ENCODE measurements at places on chromosomes 2 and 18.

DNA sequence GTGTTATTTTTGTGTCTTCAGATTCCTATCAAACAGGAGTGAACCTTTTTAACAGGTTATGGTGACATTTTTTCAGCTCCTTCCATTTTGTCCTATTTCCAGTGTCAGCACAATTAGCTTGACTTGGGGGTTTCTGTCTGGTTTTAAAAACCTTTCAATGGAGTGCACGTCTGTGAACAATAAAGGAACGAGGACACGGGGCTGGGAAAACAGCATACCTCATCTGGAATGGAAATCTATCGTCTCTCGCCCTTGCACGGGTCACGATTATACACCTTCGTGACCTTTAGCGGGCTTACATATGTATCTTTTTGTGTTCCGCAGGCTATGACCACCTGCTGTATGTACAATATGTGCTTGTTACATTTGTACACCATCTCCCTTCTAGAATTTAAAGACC lies 2.3 kb upstream of the ZNF532 start:
- DNase-seq, result no peak

DNA sequence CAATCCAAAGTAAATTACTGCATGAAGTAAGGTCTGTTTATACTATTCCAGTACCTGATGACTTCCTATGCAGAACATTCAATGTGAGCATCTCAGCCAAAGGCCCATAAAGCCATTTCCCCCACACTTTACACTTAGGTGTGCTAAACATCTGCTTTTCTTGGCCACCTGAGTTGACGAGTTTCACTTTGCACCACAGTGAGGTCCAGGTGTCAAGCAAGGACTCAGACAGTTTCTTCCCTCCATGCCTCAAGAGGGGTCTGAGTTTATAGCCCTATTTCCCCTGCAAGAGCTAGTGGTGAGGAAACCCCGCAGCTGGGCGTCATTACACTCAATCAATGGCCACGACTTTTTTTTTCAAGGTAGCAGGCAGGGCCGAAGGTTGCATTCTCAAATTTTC lies 107.7 kb downstream of the MREG start:
- no peak for DNase-seq

- DNase-seq, result no peak
Measured at GRCh38 chr2:61463769-61464475, 7.0 kb downstream of the USP34 start.

GRCh38 chr2:54029721-54030395 lies 59.1 kb upstream of the PSME4 start:
- DNase-seq, result no peak

DNA sequence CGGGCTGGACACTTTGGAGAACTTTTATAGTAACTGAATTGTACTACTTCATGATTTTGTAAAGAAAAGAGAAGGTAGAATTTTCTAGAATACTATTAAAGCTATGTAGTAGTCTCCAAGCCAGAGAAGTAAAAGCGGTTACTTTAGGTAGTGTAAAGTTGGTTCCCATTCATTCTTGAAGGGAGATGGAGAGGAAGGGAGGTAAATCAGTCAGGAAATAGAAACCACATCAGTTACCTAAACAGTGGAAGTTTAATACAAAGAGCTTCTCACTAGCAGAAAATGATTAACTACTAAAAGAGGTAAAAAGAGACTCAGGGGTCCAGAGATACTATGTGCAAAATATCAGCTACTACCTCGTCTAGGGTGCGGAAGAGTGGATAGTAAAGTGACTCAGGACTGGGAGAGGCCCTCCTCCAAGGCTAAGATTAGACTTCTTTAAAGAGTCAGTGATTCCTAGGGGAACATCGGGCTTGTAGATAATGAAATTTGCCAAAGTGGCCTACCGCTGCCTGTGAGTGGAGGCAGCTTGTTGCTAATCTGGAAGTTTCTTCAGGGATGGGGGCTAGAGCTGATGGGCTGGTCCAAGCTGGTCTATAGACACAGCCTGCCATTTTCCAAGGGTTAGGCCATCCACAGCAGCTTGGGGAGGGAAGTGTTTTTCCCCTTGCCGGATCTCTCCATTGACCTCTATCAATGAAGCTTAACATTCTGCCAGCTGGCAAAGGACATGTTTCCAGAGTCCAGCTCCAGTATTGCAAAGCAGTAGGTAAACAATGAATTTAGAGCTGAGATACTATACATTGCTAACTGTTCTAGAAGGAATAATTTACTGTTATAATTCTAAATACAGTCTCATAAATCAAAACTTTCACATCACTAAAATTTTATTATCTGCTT lies 246.4 kb upstream of the BOD1L2 start:
- no peak for DNase-seq

DNA sequence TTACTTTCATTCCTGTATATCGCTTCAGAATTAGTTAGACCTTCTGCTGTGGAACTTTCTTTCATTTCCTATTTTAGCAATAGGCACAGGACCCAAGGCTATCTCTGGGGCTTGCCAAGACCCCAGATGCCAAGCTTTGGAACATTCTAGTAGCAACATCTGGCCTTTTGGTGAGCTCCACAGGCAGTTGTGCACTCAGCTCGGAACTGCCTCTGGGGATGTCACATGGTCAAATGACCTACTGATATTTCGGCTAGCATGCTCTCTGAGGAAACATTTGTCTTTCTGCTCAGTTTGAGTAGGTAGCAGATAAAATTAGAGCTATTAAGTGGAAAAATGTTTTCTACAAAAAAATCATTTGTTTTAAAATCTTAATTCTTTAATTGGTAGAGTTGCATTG lies 76.6 kb upstream of the ITGA4 start:
- DNase-seq, result no peak

DNA sequence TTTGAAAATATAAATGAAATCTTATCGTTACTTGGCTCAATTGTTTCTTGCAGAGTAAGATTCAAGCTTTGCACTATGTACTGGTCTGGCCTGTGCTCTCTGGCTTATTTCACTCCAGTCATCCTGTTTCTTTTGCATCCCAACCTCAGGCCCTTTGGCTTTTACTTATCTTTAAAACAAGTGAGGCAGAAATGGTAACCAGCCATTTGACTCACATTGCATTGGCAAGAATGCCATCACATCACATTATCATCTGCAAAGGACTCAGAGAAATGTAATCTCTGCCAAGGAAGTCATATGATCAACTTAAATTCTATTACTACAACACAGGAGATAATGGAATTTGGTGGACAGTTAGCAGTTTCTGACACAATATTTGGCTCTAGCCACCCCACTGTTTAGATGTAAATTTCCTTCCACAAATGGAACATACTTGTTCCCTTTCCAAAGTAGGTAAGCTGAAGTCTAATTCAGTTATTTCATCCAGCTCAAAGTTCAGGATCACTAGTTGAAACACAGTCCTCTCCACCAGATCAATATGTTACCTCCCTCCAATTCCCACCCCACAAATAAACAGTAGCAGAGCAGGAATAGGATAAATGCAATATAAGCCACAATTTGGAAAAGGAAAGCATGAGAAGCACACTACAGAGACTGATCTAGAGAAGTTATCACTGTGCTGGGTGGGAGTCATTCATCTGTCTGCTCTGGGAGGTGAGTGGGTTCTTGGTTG lies 65.0 kb upstream of the DSC1 start:
- DNase-seq, result no peak

GRCh38 chr2:201348758-201349157 lies 8.4 kb downstream of the FLACC1 start:
- DNase-seq, result no peak
